Thoracic aorta (tissue), 2 donors: ENCODE measurements at places on chromosomes 12 and 14. TPM values are rescaled to one million over a fixed set of nuclear protein-coding genes. Genes with fewer than 3 reads are reported as not detected.

KRT75 gene
- not detected for total RNA-seq

DNA sequence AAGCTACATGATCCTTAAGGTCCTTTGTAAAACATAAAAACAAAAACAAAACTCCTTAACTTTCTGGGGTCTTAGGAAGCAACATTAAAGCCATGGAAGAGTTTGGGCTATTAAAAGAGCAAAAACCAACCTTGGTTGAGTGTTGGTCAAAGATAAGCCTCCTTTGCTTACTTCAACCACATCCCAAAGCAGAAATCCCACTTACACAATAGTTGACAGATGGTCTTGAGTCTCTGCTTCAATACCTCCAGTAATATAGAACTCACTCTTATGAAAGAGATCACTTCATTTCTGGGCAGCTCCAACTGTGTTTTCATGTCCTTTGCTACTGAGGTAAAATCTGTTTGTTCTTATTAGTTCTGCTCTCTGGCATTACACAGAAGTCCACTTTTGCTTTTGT, 125.8 kb downstream of the SLC38A4 start:
- peaks cover 9% of the 10 kb centered on the region for H3K4me1 ChIP-seq
- no peak for DNase-seq
- no peak overlapping the region for H3K27ac ChIP-seq
- H3K4me3 ChIP-seq, result no peak overlapping the region
- no peaks in the 10 kb centered on the region for H3K27me3 ChIP-seq
- H3K36me3 ChIP-seq, result no peaks in the 10 kb centered on the region

SOAT2 gene
- 0.81 TPM for total RNA-seq

LYZ gene
- total RNA-seq, result 99.9 TPM

- H3K36me3 ChIP-seq, result peaks cover 32% of the 10 kb centered on the region
- peaks cover 19% of the 10 kb centered on the region for H3K4me1 ChIP-seq
- DNase-seq, result no peak
- no peaks in the 10 kb centered on the region for H3K27me3 ChIP-seq
- no peak overlapping the region for H3K27ac ChIP-seq
These were observed 30.1 kb upstream of the CERS5 start for GRCh38 chr12:50197297-50197727.

GRCh38 chr14:103228866-103229265, 105.2 kb upstream of the EIF5 start:
- no peak overlapping the region for H3K27ac ChIP-seq
- no peak for DNase-seq
- no peaks in the 10 kb centered on the region for H3K36me3 ChIP-seq
- H3K4me3 ChIP-seq, result no peak overlapping the region

GRCh38 chr12:59763835-59764234, 168.0 kb downstream of the SLC16A7 start:
- peaks cover 6% of the 10 kb centered on the region for H3K4me1 ChIP-seq
- no peak overlapping the region for H3K4me3 ChIP-seq
- no peaks in the 10 kb centered on the region for H3K36me3 ChIP-seq

AKAP5 gene
- total RNA-seq, result 2.8 TPM

SCN8A gene
- total RNA-seq, result 0.54 TPM

DCAF4 gene
- total RNA-seq, result 65.5 TPM

- H3K36me3 ChIP-seq, result no peaks in the 10 kb centered on the region
- DNase-seq, result no peak
- no peaks in the 10 kb centered on the region for H3K27me3 ChIP-seq
- H3K4me3 ChIP-seq, result no peak overlapping the region
- no peak overlapping the region for H3K27ac ChIP-seq
- peaks cover 20% of the 10 kb centered on the region for H3K4me1 ChIP-seq
These were observed 3.4 kb upstream of the ARHGAP5 start for GRCh38 chr14:32073537-32074189.

NTF3 gene
- total RNA-seq, result 9.9 TPM

GRCh38 chr14:104355101-104356019, 217.0 kb downstream of the KIF26A start:
- H3K36me3 ChIP-seq, result no peaks in the 10 kb centered on the region
- DNase-seq, result no peak
- no peaks in the 10 kb centered on the region for H3K4me1 ChIP-seq

DNA sequence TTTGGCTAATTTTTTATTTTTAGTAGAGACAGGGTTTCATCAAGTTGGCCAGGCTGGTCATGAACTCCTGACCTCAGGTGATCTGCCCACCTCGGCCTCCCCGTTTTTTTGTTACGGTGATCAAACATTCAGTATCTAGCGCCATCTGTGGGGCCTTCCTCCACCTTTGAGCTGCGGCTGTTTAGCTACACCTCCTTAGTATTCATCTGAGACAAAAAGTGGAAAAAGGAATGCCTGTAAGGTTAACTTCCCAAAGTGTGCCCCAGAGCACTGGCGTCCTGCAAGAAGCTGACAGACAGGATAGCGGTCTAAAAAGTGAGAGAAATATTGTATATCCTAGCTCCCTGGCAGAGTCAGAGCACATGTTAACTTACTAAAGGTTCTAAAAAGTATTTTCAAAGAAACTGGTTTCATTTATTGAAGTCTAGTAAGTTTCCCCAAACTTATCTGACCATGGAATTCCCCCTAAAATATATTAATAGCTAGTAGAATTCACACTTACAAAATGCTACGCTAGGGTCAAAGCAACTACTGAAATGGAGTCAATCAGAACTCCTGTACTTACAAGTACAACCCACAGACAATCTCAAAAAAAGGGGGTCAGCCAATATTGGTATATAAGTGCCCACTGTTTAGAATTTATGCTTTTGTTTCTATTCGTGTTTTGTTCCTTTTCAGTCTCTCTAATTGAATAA, 59.1 kb downstream of the DUSP16 start:
- DNase-seq, result no peak
- H3K4me3 ChIP-seq, result no peak overlapping the region
- H3K4me1 ChIP-seq, result peaks cover 46% of the 10 kb centered on the region
- H3K27me3 ChIP-seq, result no peaks in the 10 kb centered on the region
- no peak overlapping the region for H3K27ac ChIP-seq

CEBPE gene
- total RNA-seq, result not detected

- H3K4me3 ChIP-seq, result no peak overlapping the region
- H3K27ac ChIP-seq, result no peak overlapping the region
- no peaks in the 10 kb centered on the region for H3K36me3 ChIP-seq
- DNase-seq, result no peak
- H3K4me1 ChIP-seq, result no peaks in the 10 kb centered on the region
- H3K27me3 ChIP-seq, result no peaks in the 10 kb centered on the region
These were observed 86.0 kb upstream of the HIF1A start for GRCh38 chr14:61609191-61609843.

JAG2 gene
- total RNA-seq, result 12.0 TPM

RD3L gene
- total RNA-seq, result not detected

RNF212B gene
- not detected for total RNA-seq

ASCL1 gene
- total RNA-seq, result not detected

DNA sequence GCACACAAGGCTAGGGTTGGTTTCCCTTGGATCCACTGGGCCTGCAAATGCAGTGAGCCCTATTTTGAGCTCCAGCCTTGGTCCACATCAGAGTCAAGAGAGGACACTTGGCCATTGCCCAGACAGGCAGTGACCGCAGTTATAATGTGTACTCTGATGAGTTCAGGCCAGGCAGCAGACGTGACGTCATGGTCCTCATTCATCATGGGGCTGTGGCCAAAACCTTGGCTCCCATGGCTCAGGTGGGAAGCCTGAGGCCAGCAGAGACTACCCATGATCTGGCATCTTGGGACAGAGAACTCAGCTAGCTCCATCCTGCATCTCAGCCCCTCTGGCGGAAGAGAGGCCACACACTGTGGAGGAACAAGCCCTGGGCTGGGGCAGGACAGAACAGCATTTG, 16.4 kb downstream of the TMEM63C start:
- H3K27ac ChIP-seq, result no peak overlapping the region
- H3K4me1 ChIP-seq, result no peaks in the 10 kb centered on the region
- H3K27me3 ChIP-seq, result no peaks in the 10 kb centered on the region
- DNase-seq, result no peak

GRCh38 chr12:2228535-2228934, 175.7 kb downstream of the CACNA1C start:
- H3K27me3 ChIP-seq, result no peaks in the 10 kb centered on the region
- H3K4me1 ChIP-seq, result peaks cover under 1% of the 10 kb centered on the region
- no peak for DNase-seq
- H3K4me3 ChIP-seq, result no peak overlapping the region

DNA sequence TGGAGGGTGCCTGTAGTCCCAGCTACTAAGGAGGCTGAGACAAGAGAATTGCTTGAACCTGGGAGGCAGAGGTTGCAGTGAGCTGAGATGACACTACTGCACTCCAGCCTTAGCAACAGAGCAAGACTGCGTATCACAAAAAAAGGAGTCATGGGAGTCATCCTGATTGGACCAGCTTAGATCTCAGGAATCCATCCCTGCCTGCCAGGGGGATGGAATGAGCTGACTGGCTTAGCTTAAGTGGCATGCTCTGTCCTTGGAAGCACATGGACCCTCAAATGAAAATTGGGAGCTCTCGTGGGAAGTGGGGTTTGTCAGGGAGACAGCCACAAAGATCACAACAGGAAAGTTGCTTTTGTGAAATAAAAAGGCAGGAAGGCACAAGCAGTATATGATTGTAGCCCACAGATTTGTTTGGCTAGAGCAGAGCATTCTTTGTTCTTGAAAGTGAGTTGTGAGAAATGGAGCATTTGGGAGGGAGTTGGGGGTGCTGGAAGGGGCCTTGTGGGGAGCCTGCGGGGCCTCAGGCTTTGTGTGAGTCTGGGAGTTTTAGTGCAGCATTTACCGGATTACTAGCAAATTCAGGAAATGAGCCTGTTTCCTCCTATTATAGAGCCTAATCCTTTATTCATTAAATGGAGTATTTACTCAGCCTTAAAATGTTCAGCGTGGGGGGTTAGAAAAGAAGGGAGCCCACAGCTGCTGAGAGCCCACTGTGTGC, 30.7 kb downstream of the DGLUCY start:
- no peak overlapping the region for H3K4me3 ChIP-seq
- H3K27ac ChIP-seq, result peak overlapping the region; percentile 43
- no peaks in the 10 kb centered on the region for H3K36me3 ChIP-seq
- peaks cover 27% of the 10 kb centered on the region for H3K4me1 ChIP-seq
- H3K27me3 ChIP-seq, result no peaks in the 10 kb centered on the region
- no peak for DNase-seq

DNA sequence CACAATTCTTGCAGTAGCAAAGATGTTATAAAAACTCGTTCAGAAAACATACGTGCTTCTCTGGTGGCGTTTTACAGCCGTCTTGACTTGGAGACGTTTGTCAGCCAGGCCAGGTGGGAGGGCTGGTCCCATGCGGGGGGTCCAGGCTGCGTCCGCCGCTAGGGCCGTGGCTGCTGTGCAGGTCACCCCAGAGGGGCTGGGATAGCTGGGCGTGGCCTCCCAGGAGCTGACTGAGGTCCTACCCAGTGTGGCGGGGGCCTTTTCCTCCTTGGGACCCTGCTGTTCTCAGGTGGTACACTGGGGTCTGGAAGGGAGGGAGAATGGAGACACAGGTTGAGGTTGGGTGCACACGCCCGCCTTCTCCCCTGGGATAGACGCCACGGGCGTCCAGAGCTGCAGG, 25.2 kb downstream of the MTA1 start:
- H3K36me3 ChIP-seq, result peaks cover 11% of the 10 kb centered on the region
- no peak overlapping the region for H3K27ac ChIP-seq
- DNase-seq, result no peak
- no peaks in the 10 kb centered on the region for H3K27me3 ChIP-seq
- H3K4me3 ChIP-seq, result no peak overlapping the region

CCDC177 gene
- not detected for total RNA-seq

CLEC6A gene
- total RNA-seq, result not detected

SLC22A17 gene
- total RNA-seq, result 55.1 TPM

RNASE7 gene
- 0.27 TPM for total RNA-seq

CIT gene
- 2.3 TPM for total RNA-seq

RNASE3 gene
- not detected for total RNA-seq
